Kasumi-1 (cell line): ENCODE measurements at places on chromosomes 7 and 10.

DNA sequence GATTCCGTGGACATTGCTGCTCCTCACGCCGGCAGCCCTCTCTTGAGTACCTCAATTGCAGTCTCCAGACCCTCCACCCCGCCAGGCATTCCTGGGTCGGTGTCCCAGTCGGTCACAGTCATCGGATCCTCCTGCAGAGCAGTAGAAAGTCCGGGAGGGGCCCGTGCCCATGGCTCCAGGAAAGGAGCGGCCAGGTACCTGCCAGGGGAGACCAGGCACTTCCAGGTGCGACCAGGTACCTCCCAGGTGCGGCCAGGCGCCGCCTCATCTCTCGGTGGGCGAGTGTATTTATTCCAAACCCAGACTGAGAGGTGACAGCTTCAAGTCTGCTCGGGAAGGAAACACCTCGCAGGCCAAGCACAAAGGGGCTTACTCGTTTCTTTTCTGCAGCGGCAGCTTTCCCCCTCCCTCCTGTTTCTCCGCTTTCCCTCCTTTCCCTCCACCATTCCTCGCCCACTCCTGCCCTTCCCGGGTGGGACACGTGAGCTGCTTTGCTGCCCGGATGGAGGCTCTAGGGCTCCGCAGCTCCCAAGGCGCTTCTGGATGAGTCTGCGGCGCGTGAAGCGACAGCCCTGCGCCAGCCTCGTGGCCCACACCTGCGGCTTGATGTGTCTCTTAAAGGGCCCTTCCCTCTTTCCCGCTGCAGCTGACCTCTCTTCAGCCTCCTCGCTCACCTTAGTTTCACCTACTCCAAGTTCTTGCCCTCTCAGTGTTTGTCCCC is 39.4 kb upstream of the AGK start:
- no peak for DNase-seq

DNA sequence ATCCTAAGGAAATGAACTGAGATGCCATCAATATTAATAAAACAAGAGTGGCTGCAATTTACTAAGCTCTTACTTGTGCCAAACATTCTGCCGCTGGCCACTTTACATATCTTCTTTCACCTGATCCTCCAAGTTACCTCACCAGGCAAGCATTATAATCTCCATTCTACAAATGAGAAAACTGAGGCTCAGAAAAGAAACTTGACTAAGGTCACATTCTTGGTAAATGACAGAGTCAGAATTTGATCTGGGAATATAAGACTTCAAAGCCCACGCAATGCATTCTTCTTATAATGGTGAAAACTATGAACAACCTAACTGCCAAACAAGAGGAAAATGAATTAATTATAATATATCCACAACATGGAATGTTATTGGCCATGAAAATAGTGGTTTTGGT is 46.1 kb upstream of the SMNDC1 start:
- no peak for DNase-seq

- no peak for DNase-seq
These were observed 235.5 kb downstream of the GLRX3 start for GRCh38 chr10:130371666-130372065.

- DNase-seq = no peak
These were observed 484.7 kb downstream of the PTPRN2 start for GRCh38 chr7:158102897-158103296.

DNA sequence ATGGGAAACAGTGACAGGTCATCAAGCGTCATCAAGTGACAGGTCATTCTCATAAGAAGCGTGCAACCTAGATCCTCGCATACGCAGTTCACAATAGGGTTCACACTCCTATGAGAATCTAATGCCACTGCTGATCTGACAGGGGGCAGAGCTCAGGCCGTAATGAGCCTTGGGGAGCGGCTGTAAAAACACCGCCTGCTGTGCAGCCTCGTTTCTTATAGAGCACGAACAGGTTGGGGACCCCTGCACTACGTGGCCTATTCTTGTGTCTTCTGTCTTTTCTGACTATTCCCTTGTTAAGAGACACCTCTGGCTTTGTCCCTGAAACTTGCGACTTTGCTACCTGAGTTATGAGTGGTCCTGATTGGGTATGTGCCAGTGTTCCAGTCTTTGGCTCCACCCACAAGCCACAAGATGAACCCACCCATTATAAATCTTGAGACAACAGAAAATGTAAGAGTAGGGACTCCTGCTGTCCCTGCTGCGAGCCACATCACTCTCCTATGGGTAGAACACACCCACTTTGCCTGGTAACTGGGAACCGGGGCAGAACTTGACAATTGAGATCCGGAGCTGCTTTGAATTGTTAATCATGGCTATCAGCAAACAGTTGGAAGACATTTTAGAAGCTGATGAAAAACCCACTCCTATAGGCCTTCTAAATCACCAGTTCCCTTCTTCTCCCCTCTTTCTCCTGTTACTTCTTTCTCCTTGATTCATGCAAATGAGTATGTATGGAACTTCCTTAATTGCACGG is 55.8 kb upstream of the EXOC4 start:
- DNase-seq = no peak

DNA sequence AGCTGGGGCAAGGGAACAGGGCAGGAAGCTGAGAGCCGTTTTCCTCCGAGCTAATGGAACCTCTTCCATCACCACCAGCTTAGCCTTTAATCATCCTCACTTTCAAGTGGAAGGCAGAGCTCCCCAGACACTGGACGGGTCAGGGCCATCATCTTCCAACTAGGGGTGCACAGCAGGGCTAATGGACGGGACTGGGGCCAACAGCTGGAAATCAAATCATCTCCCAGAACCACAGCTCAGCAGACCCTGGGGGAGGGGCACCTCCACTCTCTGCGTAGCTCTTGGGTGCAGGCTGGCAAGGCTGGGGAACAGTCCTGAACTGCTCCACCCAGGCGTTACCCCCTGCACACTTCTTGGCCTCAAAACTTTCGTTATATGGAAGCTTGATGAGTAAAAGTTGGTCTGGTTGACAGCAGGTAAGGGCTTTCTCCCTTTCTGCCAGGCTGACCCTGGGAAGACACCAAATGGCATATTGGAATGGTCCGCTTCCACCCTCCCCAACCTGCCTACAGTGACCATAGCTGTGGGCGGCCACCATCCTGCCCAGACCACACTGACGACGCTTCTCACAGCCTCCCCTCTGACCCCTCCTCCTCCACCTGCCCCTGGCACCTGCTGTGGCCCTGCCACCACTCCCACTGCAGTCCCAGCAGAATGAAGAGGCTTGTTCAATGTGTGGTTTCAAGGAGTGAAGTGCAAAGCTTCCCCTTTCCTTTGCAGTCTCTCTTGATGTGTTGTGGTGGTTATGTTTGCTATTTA is 51.7 kb upstream of the RET start:
- DNase-seq = peak; percentile 40

GRCh38 chr7:46610746-46611145 is 689.7 kb upstream of the IGFBP3 start:
- DNase-seq = no peak

DNA sequence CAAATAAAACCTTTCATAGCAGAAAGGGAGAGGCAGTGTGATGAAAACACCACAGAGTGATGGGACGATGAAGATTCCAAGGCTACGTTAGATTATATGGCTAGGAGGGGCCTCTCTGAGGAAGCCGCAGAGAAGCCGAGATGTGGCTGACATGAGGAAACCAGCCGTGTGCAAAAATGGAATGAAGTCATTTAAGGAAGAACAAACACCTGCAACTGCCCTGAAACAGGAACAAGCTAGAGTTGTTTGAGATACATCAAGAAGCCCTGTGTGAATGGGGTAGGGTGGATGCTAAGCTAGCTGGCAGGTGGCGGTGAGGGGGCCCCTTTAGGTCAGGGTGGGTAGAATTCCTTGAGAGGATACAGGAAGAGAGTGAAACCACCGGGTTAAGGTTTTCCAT is 129.5 kb downstream of the KLF6 start:
- no peak for DNase-seq

GRCh38 chr7:87779806-87780205 is 96.4 kb downstream of the SLC25A40 start:
- no peak for DNase-seq

- DNase-seq = no peak
These were observed 38.7 kb upstream of the DLG5 start for GRCh38 chr10:77965294-77965693.
